ENCODE measurements at places on chromosomes 2 and 18. TPM values are rescaled to one million over a fixed set of nuclear protein-coding genes. Genes with fewer than 3 reads are reported as not detected.

GRCh38 chr2:149075105-149075504 lies 36.6 kb downstream of the LYPD6B start:
- no peak for DNase-seq
- H3K36me3 ChIP-seq: no peaks in the 10 kb centered on the region

- H3K4me1 ChIP-seq: no peaks in the 10 kb centered on the region
- H3K27ac ChIP-seq: no peak overlapping the region
- H3K27me3 ChIP-seq: no peaks in the 10 kb centered on the region
Measured at GRCh38 chr2:124824441-124824840, 799.4 kb downstream of the CNTNAP5 start.

DNA sequence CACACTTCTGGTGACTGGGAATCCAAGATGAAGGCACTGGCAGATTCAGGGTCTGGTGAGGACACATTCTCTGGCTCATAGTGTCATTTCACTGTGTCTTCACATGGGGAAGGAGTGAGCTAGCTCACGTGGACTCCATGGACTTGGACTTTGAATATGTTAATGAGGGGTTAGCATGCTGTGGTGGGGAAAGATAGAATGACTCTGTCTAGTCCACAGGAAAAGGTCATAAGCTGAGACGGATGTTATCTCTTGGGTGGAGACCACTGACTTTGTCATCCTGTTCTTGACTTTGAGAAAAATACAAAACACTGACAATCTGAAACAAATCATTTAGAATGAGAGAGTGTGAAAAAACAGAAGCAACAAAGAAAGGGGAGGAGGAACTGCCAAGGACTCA lies 145.9 kb downstream of the PIK3C3 start:
- H3K27ac ChIP-seq: no peak overlapping the region
- H3K4me3 ChIP-seq: no peak overlapping the region
- H3K4me1 ChIP-seq: no peaks in the 10 kb centered on the region
- H3K27me3 ChIP-seq: no peaks in the 10 kb centered on the region
- DNase-seq: no peak
- H3K36me3 ChIP-seq: no peaks in the 10 kb centered on the region

DNA sequence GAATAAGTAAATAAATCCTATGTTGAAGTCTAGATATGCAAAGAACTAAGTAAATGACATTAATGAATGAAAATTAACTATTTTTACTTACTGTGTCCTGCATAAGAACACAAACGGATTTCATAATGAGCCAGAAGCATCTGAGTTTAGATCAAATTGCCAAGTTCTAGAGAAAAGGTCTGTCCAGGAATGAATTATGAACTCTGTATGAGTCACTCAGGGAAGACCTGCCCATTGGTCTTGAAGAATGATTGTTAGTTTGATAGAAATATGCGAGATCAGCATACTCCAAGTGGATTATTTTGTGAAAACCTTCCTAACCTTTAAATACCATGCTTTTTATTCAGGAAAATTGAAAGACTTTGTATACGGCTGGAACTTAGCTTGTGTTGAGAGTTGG lies 189.5 kb downstream of the DOK6 start:
- no peaks in the 10 kb centered on the region for H3K27me3 ChIP-seq
- H3K4me3 ChIP-seq: no peak overlapping the region
- no peak overlapping the region for H3K27ac ChIP-seq
- H3K4me1 ChIP-seq: no peaks in the 10 kb centered on the region

GRCh38 chr2:72973566-72974435 lies 56.5 kb downstream of the EMX1 start:
- no peaks in the 10 kb centered on the region for H3K27me3 ChIP-seq
- DNase-seq: no peak
- H3K27ac ChIP-seq: no peak overlapping the region
- no peaks in the 10 kb centered on the region for H3K4me1 ChIP-seq
- no peaks in the 10 kb centered on the region for H3K36me3 ChIP-seq
- H3K4me3 ChIP-seq: no peak overlapping the region

DNA sequence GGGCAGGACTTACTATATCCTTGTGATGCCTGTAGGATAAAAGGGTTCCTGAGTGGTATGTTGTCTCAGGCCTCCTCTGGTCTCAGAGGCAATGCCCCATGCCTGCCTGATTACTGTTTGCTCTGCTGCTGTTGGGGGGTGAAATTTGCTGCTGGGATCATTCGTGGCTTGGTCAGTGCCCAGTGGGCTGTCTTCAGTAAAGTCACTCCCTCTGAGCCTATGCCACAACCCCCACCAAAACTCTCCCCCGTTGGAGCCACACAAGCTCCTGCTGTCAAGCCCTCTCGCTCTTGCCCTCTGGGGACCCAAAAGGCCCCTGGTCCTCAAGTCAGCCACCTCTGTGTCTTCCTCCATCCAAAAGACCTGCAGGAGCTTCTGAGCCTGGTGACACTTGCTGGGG lies 38.6 kb upstream of the TGIF1 start:
- DNase-seq: no peak
- no peaks in the 10 kb centered on the region for H3K36me3 ChIP-seq
- H3K4me3 ChIP-seq: no peak overlapping the region
- no peaks in the 10 kb centered on the region for H3K27me3 ChIP-seq
- no peaks in the 10 kb centered on the region for H3K4me1 ChIP-seq
- H3K27ac ChIP-seq: no peak overlapping the region

Gene ERICH2
- total RNA-seq: not detected
